Bronchial smooth muscle cell (primary cell): ENCODE measurements at places on chromosomes 7 and 10. TPM values are rescaled to one million over a fixed set of nuclear protein-coding genes. Genes with fewer than 3 reads are reported as not detected.

The CLDN4 gene
- 0.32 and 0.43 TPM in 2 replicates for total RNA-seq

The BBS9 gene
- total RNA-seq, result 22.8 and 27.1 TPM in 2 replicates

The HYAL4 gene
- not detected in 2 replicates for total RNA-seq

The CALML5 gene
- total RNA-seq, result 0.17 TPM in 1 of 2 replicates, not detected in the other

The NAT16 gene
- not detected in 2 replicates for total RNA-seq

The DPYSL4 gene
- 2.4 and 2.7 TPM in 2 replicates for total RNA-seq

The OR2A12 gene
- not detected in 2 replicates for total RNA-seq

The ANKRD7 gene
- 1.6 and 2.0 TPM in 2 replicates for total RNA-seq

The NYAP1 gene
- 2.0 and 2.4 TPM in 2 replicates for total RNA-seq

The CLIP2 gene
- 59.4 and 62.3 TPM in 2 replicates for total RNA-seq
